AG04449 (cell line): ENCODE measurements at places on chromosomes 2 and 18.

GRCh38 chr2:178194600-178195389, 483 bp downstream of the OSBPL6 start:
- DNase-seq, result no peak

GRCh38 chr2:42182654-42183308, 13.6 kb downstream of the EML4 start:
- DNase-seq, result no peak

DNA sequence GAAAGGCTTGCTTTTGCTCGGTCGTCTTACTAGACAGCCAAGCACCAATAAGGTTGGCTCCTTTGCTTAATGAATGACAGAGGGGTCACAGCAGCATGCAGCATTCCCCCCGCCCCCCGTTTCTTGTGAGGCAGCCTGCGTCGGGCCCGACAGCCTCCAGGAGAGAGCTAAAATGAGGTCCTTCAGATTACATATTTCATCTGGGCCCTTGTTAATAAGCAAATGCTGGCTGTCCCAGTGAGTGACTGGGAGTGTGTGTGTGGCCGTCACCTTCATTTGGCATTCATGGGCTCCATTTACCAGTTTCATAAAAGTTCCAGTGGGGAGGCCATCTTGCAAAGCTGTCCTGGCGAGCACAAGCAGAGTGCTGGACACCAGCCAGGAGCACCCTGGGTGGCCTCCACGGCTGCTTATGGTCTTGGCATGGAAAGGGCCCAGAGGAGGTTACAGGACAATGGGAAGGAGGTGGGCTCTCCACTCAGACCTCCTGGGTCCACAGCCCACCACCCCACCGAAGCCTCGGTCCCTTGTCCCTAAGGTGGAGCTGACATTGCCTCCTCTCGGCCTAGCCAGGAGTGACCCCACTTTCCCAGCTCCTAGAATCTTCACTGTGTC, 37.2 kb downstream of the ODC1 start:
- DNase-seq, result no peak

GRCh38 chr2:85851253-85852151, 37.3 kb downstream of the ST3GAL5 start:
- no peak for DNase-seq

GRCh38 chr18:22088996-22089640, 80.3 kb upstream of the GATA6 start:
- DNase-seq, result no peak

- no peak for DNase-seq
Observed at GRCh38 chr2:102295566-102295965, 15.8 kb upstream of the IL1RL1 start.

- no peak for DNase-seq
Observed at GRCh38 chr2:157899125-157899839, 23.2 kb upstream of the ACVR1 start.

- no peak for DNase-seq
Observed at GRCh38 chr2:23091900-23092299, 293.1 kb upstream of the KLHL29 start.

DNA sequence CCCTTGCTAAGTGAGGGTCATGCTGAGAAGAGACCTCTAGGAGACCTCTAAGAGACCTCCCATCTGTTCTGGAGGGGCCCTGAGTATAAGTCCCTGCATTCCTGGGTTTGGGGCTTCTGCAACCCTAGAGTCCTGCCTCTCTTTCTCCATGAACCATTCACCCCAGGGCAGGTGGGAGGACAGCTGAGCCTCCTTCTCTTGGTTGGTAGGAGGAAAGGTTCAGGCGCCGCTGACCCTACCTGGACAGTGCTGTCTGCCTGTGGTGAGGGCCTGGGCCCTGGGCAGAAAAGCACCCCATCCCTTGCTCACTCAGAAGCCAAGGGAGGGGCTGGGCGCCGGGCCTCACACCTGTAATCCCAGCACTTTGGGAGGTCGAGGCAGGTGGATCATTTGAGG, 604 bp upstream of the VIL1 start:
- DNase-seq, result no peak

- DNase-seq, result no peak
Observed at GRCh38 chr18:2822213-2822921, 24.4 kb upstream of the EMILIN2 start.

- DNase-seq, result no peak
Observed at GRCh38 chr2:73083886-73084800, 12.6 kb upstream of the SFXN5 start.

DNA sequence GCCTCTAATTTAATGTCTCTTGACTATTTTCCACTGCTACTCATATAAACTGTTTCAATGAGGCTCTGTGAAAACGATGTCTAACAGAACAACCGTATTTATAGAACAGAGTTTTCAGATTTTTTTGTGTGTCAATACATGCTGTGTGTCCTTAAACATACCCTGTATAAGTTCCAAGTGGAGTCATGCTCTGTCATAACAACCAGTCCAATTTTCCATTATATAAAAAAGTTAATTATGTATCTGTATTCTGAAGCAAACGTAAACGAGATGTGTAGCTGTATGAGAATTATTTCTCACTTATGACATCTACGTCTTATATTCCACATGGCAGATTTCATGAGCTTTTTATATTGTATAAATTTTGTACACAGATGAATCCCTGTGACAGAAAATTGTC, 13.9 kb upstream of the GULP1 start:
- no peak for DNase-seq

DNA sequence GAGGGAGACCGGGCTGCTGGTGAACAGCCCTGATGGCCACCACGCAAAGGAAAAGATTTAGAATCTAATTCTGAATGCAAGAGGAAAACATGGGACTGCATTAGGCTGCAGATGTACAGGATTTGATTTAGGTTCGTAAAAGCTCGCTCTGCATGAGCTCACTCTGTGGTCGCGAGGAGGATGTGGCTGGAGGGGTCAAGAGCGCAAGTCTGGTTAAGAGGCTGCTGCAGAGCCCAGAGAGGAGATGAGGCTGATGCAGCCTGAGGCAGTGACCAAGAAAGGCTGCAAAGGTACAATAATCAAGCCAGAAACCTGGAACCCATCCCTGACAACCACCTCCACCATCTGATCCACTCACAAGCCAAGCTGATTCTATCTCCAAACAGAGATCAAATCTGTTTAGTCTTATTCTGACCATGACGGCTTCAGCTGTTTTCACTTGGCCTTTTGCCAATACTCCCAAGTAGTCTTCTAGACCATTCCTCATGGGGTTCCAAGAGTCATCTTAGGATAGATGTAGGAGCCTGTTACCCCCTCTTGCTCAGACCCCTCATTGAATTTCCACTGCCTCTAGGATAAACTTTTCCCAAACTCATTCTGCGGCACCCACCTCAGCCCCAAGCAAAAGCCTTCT, 58.9 kb upstream of the ARL4C start:
- no peak for DNase-seq

GRCh38 chr18:11807233-11807632, 44.0 kb upstream of the CHMP1B start:
- no peak for DNase-seq

DNA sequence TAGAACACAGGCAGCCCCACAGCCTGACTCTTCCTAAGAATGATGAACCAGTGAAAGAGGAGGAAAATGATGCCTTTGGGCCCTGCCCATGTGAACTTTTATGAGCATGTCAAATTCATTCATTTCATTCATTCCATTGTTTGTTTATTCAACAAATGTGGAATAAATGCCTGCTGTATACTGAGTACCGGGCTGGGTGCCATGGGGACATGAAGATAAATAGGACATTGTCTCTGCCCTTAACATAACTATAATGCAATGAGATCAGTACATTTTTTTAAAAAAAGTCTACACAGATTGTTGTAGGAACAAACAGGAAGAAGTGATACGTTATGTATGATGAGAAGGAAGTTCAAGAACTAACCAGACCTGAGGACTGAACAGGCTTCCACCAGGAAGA, 14.7 kb downstream of the MREG start:
- DNase-seq, result no peak

DNA sequence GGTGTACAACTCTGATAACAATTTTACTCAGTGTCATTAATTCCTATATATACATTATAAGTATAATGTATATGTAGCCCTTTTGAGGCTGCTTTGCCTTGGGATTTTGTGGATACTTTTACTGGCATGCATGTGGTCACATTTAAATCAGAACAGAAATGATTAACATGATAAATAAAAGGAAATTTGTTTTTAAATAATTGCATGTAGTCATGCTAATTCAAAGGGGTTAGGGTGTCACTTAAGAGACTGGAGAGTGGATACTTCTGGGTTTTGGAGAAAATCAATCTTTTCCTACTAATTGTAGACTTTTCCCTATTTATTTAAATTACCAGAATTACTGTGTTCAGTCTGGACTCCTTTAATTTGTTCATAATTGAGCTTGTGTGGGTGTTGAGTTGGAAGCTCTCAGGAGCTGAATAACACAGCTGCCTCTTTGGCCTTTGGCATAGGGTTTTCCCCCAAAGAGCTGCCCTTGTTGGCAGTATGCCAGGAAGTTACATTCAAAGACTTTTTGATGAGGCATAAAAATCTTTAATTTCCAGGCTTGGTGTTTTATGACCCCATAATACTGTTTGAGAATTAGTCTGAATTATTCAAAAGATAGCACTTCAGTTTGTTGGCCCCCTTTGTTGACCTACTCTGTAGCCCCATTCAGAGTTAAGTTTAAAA, 484.7 kb upstream of the NRP2 start:
- DNase-seq, result no peak

- DNase-seq, result no peak
Observed at GRCh38 chr2:196409376-196409775, 230.1 kb upstream of the CCDC150 start.

GRCh38 chr18:70059684-70060083, 112.0 kb upstream of the CD226 start:
- no peak for DNase-seq

GRCh38 chr2:120602251-120602650, 133.4 kb upstream of the GLI2 start:
- no peak for DNase-seq
